ENCODE measurements at places on chromosomes 5 and 9.

DNA sequence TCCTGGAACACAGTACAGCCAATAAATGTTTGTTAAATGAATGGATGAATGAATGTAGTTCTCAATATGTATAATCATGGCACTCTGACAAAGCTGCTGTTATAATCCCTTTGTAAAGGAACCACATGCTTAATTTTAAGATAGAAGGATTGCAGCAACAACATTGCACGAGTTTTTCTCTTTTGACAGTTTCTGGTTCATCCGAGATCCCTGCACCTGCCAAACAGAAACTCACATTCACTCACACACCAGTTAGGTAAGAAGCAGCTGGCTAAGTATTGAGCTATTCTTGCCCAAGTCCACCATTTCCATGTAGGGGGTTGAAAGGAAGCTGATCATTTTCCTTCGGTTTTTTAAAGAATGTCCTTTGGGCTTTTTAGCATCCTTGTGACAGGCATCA lies 133.7 kb upstream of the MAP1B start:
- peak; percentile 33 for DNase-seq

DNA sequence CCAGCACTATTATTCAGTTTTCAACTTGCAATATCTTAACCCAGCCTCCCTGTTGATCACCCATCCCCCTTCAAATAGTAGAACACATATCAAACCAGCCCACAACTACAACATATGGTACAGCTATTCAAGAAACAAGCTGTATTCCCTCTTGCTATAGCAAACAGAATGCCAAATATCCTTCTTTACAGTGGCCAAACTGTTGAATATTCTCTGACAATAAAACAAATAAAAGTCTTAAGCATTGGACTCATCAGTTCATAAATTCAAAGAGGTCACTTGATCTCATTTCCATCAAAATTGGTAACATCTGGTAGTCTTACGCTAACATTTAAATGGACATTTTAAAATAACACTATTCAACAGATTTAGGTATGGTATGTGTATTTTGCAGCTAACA lies 350.8 kb downstream of the EFNA5 start:
- no peak for DNase-seq

GRCh38 chr9:88236511-88237478 lies 98.5 kb upstream of the SPATA31C2 start:
- peak; percentile 80 for DNase-seq

- DNase-seq: no peak
Observed at GRCh38 chr9:117425566-117425965, 10.7 kb upstream of the ASTN2 start.

DNA sequence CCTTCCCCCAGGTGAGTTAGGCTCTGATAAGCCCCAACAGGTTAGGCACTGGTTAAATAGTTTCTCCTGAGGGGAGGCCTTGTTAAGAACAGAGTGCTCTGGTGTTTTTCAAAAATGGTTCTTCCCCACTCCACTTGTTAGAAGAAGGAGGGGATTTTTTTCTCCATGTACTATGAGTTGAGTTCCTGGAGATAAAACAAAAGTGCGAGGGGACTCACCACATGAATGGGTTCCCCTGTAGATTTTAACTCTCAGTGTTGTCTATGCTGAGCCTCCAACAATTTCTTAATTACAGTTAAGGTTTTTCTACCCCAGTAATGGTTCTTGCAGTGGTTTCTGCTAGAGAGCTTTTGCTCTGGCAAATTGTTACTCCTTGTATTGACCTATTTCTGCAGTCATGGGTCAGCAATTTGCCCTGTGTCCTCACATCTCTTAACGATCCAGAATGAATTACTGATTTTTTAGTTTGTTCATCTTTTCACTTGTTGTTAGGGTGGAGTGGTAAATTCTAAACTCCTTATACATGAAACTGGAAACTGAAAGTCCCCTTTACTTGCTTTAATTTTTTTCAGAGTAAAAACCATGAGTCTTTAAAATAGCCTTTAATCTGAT lies 44.4 kb downstream of the SCAMP1 start:
- DNase-seq: no peak

GRCh38 chr9:131879181-131879910 lies 139.5 kb upstream of the RAPGEF1 start:
- no peak for DNase-seq

DNA sequence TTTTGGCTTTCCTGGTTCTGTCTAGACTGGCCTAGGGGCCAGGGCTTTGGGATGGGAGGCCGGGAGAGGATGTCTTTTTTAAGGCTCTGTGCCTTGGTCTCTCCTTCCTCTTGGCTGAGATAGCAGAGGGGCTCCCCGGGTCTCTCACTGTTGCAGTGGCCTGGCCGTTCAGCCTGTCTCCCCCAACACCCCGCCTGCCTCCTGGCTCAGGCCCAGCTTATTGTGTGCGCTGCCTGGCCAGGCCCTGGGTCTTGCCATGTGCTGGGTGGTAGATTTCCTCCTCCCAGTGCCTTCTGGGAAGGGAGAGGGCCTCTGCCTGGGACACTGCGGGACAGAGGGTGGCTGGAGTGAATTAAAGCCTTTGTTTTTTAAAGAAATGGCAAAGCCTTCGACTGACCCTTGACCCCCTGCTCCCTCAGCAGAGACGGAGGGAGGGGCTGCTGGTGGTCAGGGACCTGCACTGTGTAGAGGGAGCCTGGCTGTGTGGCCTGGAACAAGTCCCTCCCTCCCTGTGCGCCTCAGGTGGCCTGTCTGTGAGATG lies 11.1 kb downstream of the FPGS start:
- DNase-seq: no peak

DNA sequence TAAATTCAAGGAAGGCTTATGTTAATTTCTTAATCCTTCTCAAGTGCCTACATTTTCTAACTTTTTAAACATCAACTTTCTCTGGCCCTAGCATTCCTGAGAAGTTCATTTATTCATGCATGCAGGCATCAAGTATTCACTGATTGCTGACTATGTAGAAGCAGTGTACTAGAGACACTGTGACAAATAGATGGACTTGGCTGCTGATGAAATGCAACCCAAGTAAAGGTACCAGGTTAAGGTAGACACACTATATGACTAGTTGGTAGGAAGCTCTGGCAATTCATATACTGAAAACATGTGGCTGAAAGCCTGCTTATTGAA lies 66.6 kb downstream of the PRLR start:
- DNase-seq: no peak
